ENCODE measurements at places on chromosomes 11 and 22.

GRCh38 chr11:14273895-14274294 lies 85.1 kb downstream of the RRAS2 start:
- no peaks in the 10 kb centered on the region for H3K4me1 ChIP-seq
- H3K27me3 ChIP-seq = no peaks in the 10 kb centered on the region
- DNase-seq = no peak
- no peak overlapping the region for H3K4me3 ChIP-seq
- no peaks in the 10 kb centered on the region for H3K36me3 ChIP-seq
- H3K27ac ChIP-seq = no peak overlapping the region

- no peaks in the 10 kb centered on the region for H3K27me3 ChIP-seq
- no peaks in the 10 kb centered on the region for H3K4me1 ChIP-seq
- peaks cover 5% of the 10 kb centered on the region for H3K36me3 ChIP-seq
- no peak for DNase-seq
- no peak overlapping the region for H3K27ac ChIP-seq
Measured at GRCh38 chr22:20803696-20804324, 29.9 kb downstream of the SERPIND1 start.

DNA sequence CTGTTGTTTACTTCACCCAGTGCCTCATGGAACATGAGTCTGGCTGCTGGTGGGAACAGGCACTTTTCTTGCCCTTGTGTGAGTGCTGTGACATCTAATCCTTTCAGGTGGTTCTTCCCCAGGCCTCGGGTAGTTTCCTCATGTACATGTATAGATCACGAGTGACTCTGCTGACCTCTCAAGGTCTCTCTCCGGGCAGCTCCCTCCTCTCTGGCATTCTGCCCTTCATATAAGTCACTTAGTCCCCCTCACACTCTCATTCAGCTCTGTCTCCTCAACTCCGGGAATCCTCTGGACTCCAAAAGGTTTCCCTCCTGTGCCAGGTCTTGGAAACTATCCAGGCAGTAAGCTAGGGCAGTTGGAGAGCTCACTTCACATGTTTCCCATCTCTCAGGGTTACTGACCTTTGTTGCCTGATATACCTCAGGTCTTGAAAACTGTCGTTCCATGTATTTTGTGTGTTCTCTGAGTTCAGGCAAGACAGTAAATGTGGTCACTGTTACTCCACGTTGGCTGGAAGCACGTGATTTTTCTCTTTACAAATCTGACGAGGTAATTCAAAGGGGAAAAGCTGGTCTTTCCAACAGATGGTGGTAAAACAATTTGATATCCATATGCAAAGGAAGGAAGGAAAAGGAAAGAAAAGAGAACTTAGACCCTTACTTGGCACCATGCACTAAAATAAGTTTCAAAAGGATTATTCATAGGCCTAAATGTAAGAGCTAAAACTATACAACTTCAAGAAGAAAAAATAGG lies 40.5 kb upstream of the PITPNB start:
- no peaks in the 10 kb centered on the region for H3K36me3 ChIP-seq
- no peaks in the 10 kb centered on the region for H3K4me1 ChIP-seq
- H3K27ac ChIP-seq = no peak overlapping the region
- no peak overlapping the region for H3K4me3 ChIP-seq
- no peaks in the 10 kb centered on the region for H3K27me3 ChIP-seq

- H3K4me3 ChIP-seq = peak within 1 kb of the TSS; percentile 51
- peaks cover 50% of the 10 kb centered on the region for H3K4me1 ChIP-seq
- DNase-seq = no peak
- H3K36me3 ChIP-seq = no peaks in the 10 kb centered on the region
- no peaks in the 10 kb centered on the region for H3K27me3 ChIP-seq
- H3K27ac ChIP-seq = peak within 1 kb of the TSS; percentile 86
Measured at GRCh38 chr11:789943-790342, at the start of gene CEND1. Gene CEND1 (minus strand): TSS chr11:790090. CDS start chr11:788576, 1,514 bp downstream.

- no peak overlapping the region for H3K27ac ChIP-seq
- H3K36me3 ChIP-seq = no peaks in the 10 kb centered on the region
- peaks cover 4% of the 10 kb centered on the region for H3K27me3 ChIP-seq
- no peaks in the 10 kb centered on the region for H3K4me1 ChIP-seq
- peak overlapping the region; percentile 61 for H3K4me3 ChIP-seq
- peak; percentile 55 for DNase-seq
Measured at GRCh38 chr11:40293655-40294348, 1165.7 kb downstream of the LRRC4C start.

DNA sequence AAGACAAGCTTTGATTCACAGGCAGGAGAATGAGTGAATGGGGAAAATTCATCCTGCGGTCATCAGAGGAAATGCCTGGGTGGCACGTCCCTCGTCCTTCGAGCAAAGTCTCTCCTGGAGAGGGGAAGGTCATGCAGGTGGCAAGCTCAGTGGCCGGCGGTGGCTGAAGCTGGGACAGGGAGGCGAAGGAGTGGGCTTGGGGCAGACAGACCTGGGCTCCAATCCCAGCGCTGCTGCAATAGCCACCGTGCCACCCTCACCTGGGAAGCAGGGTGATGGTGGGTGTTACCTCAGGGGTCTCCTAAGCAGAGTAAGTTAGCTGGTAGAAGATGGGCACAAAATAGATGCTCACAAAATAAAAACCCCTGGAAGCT lies 22.4 kb upstream of the CACNG2 start:
- no peak for DNase-seq
- H3K4me3 ChIP-seq = no peak overlapping the region
- no peaks in the 10 kb centered on the region for H3K27me3 ChIP-seq
- H3K36me3 ChIP-seq = no peaks in the 10 kb centered on the region
- H3K27ac ChIP-seq = no peak overlapping the region

GRCh38 chr11:44127130-44127529 lies 31.7 kb downstream of the EXT2 start:
- no peaks in the 10 kb centered on the region for H3K27me3 ChIP-seq
- no peak for DNase-seq
- H3K4me1 ChIP-seq = no peaks in the 10 kb centered on the region
- peaks cover 3% of the 10 kb centered on the region for H3K36me3 ChIP-seq
- H3K4me3 ChIP-seq = no peak overlapping the region

DNA sequence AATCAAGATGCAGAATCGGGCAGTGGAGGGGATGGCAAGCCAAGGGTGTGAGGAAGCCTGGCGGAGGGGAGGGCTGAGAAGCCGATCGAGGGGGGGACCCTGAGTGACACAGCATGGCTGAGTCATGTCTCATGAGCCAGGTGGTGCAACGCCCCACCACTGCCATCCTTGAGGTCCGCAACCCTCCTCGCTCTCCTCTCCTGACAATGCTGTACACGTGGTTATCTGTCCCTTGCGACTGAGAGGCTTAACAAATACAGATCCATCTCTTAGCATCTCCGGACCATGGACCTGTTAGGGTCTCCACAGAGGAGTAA lies 14.2 kb downstream of the SLC22A12 start:
- no peaks in the 10 kb centered on the region for H3K36me3 ChIP-seq
- no peak overlapping the region for H3K4me3 ChIP-seq
- no peak for DNase-seq
- 0 out of 2 replicates have a peak, but pooled peaks cover 3% of the 10 kb centered on the region for H3K4me1 ChIP-seq

DNA sequence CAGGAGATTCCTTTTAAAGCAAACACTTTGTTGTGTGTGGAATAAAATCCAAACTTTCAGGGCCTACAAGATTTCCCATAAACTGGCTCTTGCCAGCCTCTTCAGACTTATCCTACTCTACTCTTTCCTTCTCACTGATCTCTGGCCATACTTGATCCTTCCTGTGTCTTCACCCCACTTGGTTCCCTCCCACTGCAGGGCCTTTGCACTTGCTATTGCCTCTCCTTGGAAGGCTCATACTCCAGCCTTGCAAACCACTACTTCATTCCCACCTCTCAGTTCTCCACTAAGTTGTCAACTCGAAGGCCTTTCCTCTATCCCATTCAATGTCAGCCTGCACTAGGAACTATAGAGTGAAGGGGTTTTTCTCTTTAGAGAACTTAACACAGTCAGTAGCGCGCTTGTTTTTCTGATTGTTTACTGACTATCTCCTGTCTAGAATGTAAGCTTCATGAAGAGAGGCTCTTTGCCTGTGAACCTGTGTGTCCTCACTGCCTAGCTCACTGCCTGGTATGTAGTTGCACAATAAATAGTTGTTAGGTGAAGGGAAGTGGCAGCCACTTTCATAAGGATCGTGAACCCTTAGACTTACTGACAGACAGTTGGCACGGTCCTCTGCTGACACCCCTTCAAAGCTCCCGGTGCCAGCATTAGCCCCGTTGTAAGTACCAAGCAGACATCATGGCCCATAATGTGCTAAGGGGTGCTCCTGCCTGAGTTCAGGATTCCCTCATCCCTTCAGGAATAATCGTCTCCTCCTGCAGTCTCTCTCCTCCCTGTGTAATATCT lies 833 bp upstream of the ME3 start:
- H3K36me3 ChIP-seq = no peaks in the 10 kb centered on the region
- H3K27me3 ChIP-seq = no peaks in the 10 kb centered on the region
- H3K4me1 ChIP-seq = peaks cover 77% of the 10 kb centered on the region
- peak overlapping the region; percentile 99 for H3K27ac ChIP-seq

- no peaks in the 10 kb centered on the region for H3K4me1 ChIP-seq
- no peak overlapping the region for H3K4me3 ChIP-seq
Measured at GRCh38 chr11:20670932-20671403, 1.6 kb downstream of the NELL1 start.

DNA sequence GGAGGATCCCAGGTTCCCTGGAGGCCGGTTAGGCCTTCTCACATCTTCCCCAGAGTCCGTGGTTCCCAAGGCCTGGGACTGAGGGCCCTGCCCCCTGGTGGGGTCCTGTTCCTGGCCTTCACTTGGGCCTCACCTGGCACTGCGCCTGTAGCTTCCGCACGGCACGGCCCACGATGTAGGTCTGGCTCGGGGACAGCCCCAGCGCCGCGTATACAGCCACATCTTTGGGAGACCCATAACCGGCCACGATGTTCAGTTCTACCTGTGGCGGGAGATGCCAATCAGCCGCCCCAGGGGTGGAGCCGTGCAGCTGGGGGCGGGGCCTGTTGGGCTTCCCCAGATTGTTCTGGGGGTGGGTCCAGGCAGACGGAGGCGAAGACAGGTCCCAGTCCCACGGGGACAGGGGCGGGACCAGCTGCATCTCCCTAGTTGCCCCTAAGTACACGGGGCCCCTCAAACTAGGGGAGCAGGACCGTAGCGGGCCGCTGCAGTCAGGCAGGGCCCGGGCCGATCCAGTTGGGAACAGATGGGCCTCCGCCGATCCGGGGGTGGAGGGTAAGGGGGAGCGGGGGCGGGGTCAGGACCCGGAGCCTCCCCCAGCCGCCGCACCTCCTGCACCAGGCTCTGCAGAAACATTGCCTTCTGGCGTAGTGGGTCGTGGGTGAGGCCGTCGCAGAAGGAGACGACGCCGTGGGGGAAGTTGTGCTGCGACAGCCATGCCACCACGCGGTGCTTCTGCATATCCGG lies 10.1 kb downstream of the AIP start:
- no peak for DNase-seq
- no peak overlapping the region for H3K27ac ChIP-seq
- no peak overlapping the region for H3K4me3 ChIP-seq
- H3K4me1 ChIP-seq = no peaks in the 10 kb centered on the region
- no peaks in the 10 kb centered on the region for H3K27me3 ChIP-seq
- no peaks in the 10 kb centered on the region for H3K36me3 ChIP-seq

GRCh38 chr11:9625162-9625561 lies 38.7 kb upstream of the SWAP70 start:
- H3K36me3 ChIP-seq = no peaks in the 10 kb centered on the region
- H3K4me3 ChIP-seq = no peak overlapping the region
- H3K27ac ChIP-seq = no peak overlapping the region
- no peaks in the 10 kb centered on the region for H3K27me3 ChIP-seq
- no peaks in the 10 kb centered on the region for H3K4me1 ChIP-seq

DNA sequence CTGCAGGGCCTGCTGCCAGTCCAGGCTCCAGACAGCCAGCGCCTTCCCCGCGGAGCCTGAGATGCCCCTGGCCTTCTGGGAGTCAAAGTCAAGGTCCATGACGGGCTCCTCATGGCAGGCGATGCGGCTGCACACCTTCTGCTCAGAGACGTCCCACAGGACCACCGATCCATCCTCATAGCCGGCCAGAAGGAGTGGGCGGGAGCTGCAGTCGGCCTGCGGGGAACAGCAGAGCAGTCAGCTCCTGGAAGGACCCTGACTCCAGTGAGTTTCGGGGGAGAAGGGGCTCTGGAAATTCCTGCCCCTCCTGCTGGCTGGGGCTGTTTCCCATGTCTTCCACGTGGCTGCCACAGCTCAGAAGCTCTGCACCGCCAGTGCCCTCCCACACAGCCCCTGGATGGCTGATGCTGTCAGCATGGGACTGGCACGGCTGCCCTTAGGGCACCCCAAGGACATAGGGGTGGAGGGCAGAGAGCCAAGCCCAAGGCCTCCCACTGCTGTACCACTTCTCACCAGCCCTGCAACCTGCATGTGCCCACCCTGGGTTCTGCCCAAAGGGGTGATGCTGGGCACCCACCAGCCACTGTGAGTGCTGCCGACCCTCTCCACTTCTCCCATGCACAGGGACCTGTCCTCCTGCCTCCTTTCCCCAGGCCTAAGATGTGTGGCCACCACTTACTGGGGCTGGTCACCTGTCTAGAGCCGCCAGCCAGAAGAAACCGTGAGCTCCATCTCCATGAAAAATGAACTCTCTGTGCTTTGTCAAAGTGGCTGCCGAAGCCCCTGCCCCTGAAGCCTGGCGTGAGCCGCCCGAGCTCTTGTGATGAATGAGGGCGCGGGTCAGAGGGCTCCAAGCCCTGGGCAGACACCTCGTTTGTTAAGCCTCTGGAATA lies 41.7 kb downstream of the TBX1 start:
- H3K4me1 ChIP-seq = peaks cover 10% of the 10 kb centered on the region
- DNase-seq = no peak
- no peak overlapping the region for H3K4me3 ChIP-seq
- H3K36me3 ChIP-seq = no peaks in the 10 kb centered on the region
- H3K27ac ChIP-seq = no peak overlapping the region

- H3K27me3 ChIP-seq = peaks cover 11% of the 10 kb centered on the region
- H3K4me1 ChIP-seq = no peaks in the 10 kb centered on the region
- H3K36me3 ChIP-seq = no peaks in the 10 kb centered on the region
- no peak overlapping the region for H3K27ac ChIP-seq
- H3K4me3 ChIP-seq = no peak overlapping the region
Measured at GRCh38 chr11:108559340-108559739, 34.2 kb downstream of the EXPH5 start.

Measured in Panc1 (cell line).